ENCODE measurements at places on chromosomes 13 and 19.

- peaks cover 42% of the 10 kb centered on the region for H3K4me1 ChIP-seq
- H3K4me3 ChIP-seq: no peak overlapping the region
- no peak overlapping the region for H3K27ac ChIP-seq
- H3K36me3 ChIP-seq: peaks cover 7% of the 10 kb centered on the region
Measured at GRCh38 chr13:97388373-97388772, 45.6 kb upstream of the RAP2A start.

DNA sequence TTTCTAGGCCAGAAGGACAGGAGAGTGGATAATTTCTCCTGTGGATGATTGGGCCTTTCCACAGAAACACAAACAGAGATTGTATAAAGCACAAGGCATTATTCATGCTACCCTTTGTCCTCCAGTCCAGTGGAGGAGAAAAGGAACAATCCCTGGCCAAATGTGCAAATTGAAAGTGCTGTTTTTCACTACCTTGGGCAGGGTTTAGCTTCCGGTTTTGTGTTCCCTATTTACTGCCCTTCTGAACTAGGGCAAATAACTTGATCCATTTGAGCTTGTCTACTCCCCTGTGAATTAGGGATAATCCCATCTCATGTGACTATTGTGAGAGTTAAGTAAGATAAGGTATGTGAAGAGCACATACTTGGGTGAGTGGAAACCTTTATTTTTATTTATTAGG lies 13.3 kb downstream of the PDX1 start:
- DNase-seq: no peak
- H3K27ac ChIP-seq: no peak overlapping the region
- H3K4me3 ChIP-seq: no peak overlapping the region
- H3K27me3 ChIP-seq: peaks cover 35% of the 10 kb centered on the region
- H3K36me3 ChIP-seq: no peaks in the 10 kb centered on the region
- peaks cover 4% of the 10 kb centered on the region for H3K4me1 ChIP-seq

GRCh38 chr19:35334144-35334753 lies 5.3 kb downstream of the CD22 start:
- peaks cover 18% of the 10 kb centered on the region for H3K27me3 ChIP-seq
- no peak for DNase-seq
- no peak overlapping the region for H3K27ac ChIP-seq

DNA sequence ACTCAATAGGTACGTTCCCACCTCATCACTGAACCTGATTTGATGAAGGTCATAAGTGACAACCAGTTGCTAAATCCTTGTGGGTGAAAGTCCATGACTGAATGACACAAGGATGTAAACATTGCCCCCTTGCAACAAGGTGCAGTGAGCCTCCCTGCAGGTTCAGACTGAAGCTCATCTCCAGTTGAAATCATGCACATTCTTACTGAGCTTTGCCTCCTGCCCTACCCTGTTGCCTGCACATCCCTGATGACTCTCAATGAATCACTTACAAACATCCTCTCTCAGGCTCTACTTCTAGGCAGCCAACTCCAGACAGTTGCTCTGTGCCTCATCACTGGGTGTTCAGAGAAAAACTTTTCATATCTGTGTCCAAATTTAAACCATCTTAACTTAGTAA lies 42.5 kb upstream of the ARGLU1 start:
- H3K27me3 ChIP-seq: peaks cover 24% of the 10 kb centered on the region
- H3K4me1 ChIP-seq: no peaks in the 10 kb centered on the region
- DNase-seq: no peak

GRCh38 chr19:47153266-47153665 lies 22.6 kb downstream of the SAE1 start:
- no peak for DNase-seq
- peaks cover 69% of the 10 kb centered on the region for H3K36me3 ChIP-seq
- H3K4me1 ChIP-seq: peaks cover 41% of the 10 kb centered on the region

DNA sequence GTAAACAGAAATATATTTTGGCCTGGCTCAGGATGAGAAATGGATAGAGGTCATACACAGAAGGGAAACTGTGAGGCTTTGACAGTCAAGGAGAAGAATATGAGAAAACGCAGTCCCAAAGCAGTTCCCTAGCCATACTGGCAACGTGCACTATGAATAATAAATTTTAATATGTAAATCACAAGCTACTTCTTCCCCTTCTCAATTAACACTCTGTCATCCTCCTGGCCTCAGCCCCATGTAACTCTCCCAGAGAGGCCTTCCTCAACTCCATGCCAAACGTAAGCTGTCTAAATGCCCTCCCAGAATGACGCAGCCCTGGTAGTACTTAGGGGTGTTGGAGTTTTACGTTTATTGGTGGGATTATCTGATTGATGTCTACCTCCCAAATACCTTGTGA lies 732.6 kb downstream of the LIG4 start:
- H3K4me1 ChIP-seq: no peaks in the 10 kb centered on the region
- H3K4me3 ChIP-seq: no peak overlapping the region
- H3K27me3 ChIP-seq: no peaks in the 10 kb centered on the region
- H3K36me3 ChIP-seq: no peaks in the 10 kb centered on the region
- DNase-seq: no peak
- no peak overlapping the region for H3K27ac ChIP-seq

DNA sequence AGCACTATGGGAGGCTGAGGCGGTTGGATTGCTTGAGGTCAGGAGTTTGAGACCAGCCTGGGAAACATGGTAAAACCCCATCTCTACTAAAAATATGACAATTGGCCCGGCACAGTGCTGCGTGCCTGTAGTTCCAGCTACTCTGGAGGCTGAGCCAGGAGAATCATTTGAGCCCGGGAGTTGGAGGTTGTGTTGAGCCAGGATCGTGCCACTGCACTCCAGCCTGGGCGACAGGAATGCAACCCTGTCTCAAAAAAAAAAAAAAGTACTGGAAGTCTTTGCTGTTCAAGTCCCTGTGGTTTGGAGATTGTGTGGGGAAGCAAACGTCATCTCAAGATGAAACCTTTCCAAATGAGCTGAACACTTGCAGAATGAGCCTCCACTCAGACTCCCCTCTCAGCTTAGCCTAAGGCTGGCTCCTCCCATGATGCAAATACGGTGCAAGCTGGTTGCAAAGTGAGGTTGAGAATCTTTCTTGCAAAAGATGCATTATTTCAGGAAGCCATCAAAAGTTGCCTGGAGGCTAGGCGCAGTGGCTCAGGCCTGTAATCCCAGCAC lies 46.2 kb downstream of the MYO9B start:
- peaks cover 4% of the 10 kb centered on the region for H3K36me3 ChIP-seq
- DNase-seq: no peak
- peak overlapping the region; percentile 85 for H3K27ac ChIP-seq
- no peak overlapping the region for H3K4me3 ChIP-seq
- H3K27me3 ChIP-seq: no peaks in the 10 kb centered on the region

DNA sequence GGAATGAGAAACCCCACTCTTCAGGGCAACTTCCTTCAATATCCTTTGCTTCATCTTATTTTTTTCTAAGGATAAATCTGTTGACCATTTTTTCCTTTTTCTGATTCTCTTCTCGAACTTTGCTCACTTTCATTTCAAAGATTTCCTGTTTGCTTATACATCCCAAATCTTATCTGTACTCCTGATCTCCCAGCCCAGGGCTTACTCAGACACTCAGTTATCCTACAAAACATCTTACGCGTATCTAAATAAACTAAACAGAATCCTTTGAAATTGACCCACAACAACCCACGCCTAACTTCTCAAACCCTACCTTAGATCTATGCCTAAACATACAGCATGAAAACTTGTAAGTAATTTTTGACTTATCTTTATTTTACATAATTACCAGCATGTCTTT lies 179.2 kb downstream of the ABCC4 start:
- peaks cover 8% of the 10 kb centered on the region for H3K36me3 ChIP-seq
- peaks cover 6% of the 10 kb centered on the region for H3K4me1 ChIP-seq
- no peak for DNase-seq
- H3K4me3 ChIP-seq: no peak overlapping the region
- no peaks in the 10 kb centered on the region for H3K27me3 ChIP-seq
- H3K27ac ChIP-seq: peak overlapping the region; percentile 53

DNA sequence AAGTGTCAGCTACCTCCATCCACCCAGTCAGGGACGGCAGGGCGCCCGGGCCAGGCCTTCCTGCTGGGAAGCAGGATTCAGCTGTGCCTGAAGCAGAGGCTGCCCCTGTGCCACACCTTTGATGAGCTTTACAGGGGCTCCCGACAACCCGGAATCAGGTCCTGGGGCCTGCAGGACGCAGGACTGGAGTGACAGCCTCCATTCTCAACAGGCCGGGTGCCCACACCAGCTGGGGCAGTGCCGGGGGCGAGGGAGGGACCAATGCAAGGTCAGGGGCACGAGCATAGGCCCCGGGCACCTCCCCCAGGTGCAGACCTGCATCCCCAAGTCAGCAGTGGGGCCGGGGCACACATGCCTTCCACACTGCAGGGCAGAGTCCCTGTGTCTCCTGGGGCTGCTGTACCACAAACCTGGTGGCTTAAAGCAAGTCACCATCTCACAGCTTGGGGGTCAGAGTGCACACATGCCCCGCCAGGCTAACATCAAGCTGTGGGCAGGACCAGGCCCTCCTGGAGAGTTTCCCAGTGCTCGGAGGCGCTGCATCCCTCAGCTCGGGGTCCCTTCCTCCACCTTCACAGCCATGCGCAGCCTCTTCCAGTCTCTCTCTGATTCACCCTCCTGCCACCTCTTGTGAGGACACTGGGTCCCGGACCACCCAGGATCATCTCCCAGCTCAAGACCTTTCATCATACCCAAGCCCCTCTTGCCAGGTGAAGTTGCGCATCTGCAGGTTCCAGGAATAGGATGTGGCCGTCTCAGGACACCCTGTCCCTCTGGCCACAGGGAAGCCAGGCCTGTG lies 13.4 kb downstream of the UBXN6 start:
- no peaks in the 10 kb centered on the region for H3K27me3 ChIP-seq
- H3K36me3 ChIP-seq: peaks cover 18% of the 10 kb centered on the region
- peaks cover 2% of the 10 kb centered on the region for H3K4me1 ChIP-seq
- H3K27ac ChIP-seq: no peak overlapping the region
- H3K4me3 ChIP-seq: no peak overlapping the region

- H3K27me3 ChIP-seq: no peaks in the 10 kb centered on the region
- H3K36me3 ChIP-seq: no peaks in the 10 kb centered on the region
- no peak for DNase-seq
- no peaks in the 10 kb centered on the region for H3K4me1 ChIP-seq
Measured at GRCh38 chr13:40697711-40698110, 31.3 kb upstream of the FOXO1 start.

DNA sequence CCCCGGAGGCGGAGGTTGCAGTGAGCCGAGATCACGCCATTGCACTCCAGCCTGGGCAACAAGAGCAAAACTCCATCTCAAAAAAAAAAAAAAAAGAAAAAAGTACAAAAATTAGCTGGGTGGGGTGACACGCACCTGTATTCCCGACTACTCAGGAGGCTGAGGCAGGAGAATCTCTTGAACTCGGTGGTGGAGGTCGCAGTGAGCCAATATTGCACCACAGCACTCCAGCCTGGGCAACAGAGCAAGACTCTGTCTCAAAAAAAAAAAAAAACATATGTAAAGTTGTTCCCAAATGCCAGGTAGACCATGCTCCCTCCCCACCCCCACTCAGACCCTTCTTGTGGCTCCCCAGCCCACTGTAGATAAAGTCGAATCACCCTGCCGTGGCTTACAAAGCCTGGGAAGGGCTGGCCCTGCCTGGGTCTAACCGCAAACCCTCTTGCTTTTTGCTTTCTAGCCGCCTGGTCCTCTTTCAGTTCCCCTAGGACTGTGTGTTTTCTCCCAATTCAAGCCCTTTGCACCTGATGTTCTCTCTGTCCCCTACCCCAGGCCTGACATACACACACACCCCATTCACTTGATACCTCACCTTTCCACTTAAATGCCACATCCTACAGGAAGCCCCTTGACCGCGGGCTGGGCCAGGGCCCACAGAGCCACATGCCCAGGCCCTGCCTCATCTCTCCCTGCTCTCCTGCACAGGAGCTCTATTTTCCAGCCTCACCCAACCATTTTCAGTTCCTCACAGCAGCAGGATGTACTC lies 34.4 kb downstream of the MAP4K1 start:
- no peak for DNase-seq
- no peak overlapping the region for H3K27ac ChIP-seq
- H3K27me3 ChIP-seq: no peaks in the 10 kb centered on the region
- no peak overlapping the region for H3K4me3 ChIP-seq
- H3K36me3 ChIP-seq: peaks cover 5% of the 10 kb centered on the region

GRCh38 chr13:65260946-65261891 lies 1968.9 kb downstream of the PCDH9 start:
- no peak for DNase-seq
- no peaks in the 10 kb centered on the region for H3K27me3 ChIP-seq
- H3K4me1 ChIP-seq: peaks cover 7% of the 10 kb centered on the region
- H3K4me3 ChIP-seq: peak overlapping the region; percentile 7
- no peaks in the 10 kb centered on the region for H3K36me3 ChIP-seq
- H3K27ac ChIP-seq: no peak overlapping the region

GRCh38 chr13:99605420-99606323 lies 104.4 kb downstream of the TM9SF2 start:
- no peaks in the 10 kb centered on the region for H3K36me3 ChIP-seq
- peaks cover 23% of the 10 kb centered on the region for H3K4me1 ChIP-seq
- peak overlapping the region; percentile 89 for H3K27ac ChIP-seq
- peak; percentile 28 for DNase-seq
- H3K27me3 ChIP-seq: no peaks in the 10 kb centered on the region
- peak overlapping the region; percentile 87 for H3K4me3 ChIP-seq

DNA sequence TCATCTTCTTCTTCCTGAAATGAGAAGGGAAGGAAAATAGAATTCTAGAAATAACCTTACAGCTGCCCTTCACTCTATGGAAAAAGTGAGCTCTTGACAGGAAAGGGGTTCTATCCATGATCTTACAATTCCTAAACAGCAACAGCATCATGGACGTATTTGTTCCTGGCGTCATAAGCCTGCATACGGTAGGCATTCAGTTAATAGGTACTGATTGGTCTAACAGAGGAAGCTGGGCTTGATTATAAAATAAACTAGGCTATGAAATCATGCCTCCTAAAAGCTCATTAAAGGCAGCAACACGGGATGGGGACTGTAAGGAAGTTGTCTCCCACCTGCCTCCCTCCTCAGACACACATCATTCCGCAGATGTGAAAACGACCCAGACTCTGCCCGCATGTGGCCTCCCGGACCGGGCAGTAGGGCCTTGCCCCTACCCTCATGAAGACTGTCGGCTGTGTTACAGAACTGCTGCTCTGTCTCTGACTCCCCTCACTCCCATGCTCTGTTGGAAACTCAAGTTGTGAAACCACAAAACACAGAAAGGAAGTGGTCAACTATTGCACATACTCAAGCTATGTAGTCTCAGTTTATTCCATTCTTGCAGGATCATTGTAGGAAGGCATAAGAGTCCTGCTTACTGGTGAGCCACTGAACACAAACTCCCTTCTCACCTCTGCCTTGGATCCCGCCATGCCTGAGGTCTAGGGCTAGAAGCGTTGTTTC lies 129.8 kb downstream of the DLEU7 start:
- peak overlapping the region; percentile 83 for H3K4me3 ChIP-seq
- peak; percentile 21 for DNase-seq
- H3K36me3 ChIP-seq: no peaks in the 10 kb centered on the region

- no peak overlapping the region for H3K27ac ChIP-seq
- no peak overlapping the region for H3K4me3 ChIP-seq
- peaks cover 23% of the 10 kb centered on the region for H3K27me3 ChIP-seq
- no peaks in the 10 kb centered on the region for H3K4me1 ChIP-seq
Measured at GRCh38 chr19:370641-371330, 26.2 kb upstream of the MIER2 start.

GRCh38 chr19:53978975-53979801 lies 12.2 kb upstream of the CACNG6 start:
- peaks cover 30% of the 10 kb centered on the region for H3K4me1 ChIP-seq
- no peak for DNase-seq
- peak overlapping the region; percentile 56 for H3K4me3 ChIP-seq
- H3K27ac ChIP-seq: peak overlapping the region; percentile 21
- peaks cover 17% of the 10 kb centered on the region for H3K36me3 ChIP-seq

GRCh38 chr13:40494513-40494912 lies 171.9 kb downstream of the FOXO1 start:
- H3K36me3 ChIP-seq: no peaks in the 10 kb centered on the region
- no peaks in the 10 kb centered on the region for H3K27me3 ChIP-seq

GRCh38 chr13:27933580-27934328 lies 14.0 kb downstream of the PDX1 start:
- no peak overlapping the region for H3K4me3 ChIP-seq
- no peaks in the 10 kb centered on the region for H3K4me1 ChIP-seq
- no peak for DNase-seq
- no peaks in the 10 kb centered on the region for H3K36me3 ChIP-seq
- peaks cover 36% of the 10 kb centered on the region for H3K27me3 ChIP-seq
